Activated CD4-positive, CD25-positive, alpha-beta regulatory T cell treated with anti-CD3 and anti-CD28 coated beads, Interleukin-2, amount 50 U/mL, for 24 hours (primary cell): ENCODE measurements at places on chromosomes 12 and 14.

DNA sequence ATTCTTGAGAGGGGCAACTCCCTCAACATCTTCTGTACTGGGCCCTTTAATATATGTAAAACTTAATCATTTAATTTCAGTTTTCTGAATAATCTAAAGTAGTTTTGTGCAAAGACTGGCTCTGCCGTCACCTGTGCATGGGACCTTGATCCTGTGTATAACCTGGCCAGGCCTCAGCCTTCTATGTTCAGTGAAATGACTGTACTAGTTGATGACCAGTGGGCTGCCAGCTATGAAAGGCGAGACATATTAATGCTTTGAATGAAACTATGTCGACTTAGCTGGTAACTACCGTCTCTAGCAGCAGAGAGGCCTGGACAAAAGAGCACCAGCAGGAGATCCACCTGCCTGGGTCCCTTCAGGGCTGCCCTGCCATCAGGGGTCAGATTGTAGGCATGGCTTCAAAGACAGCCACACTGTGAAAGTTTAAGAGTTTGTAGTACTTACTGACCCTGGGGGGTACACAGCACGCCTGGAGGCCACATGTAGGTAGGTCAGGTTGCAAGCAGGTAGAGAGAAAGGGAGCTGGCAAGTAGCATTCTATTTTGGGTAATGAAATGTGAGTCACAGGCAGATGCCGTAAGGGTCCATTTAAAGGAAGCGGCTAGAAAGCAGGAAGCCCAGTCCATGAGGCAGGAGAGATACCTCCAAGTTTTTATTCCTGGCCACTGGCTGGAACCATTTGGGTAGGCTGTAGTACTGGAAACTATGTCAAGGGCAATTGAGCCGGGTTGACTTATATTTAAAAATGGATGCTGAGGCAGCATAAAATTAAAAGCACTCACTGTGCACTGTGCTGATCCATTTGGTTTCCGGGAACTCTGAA, 77.2 kb downstream of the BHLHE41 start:
- no peak for ATAC-seq

GRCh38 chr12:121167232-121167820, 34.6 kb downstream of the P2RX7 start:
- no peak for ATAC-seq

- peak; percentile 51 for ATAC-seq
Observed at GRCh38 chr14:24674204-24674970, 40.4 kb upstream of the GZMB start.

DNA sequence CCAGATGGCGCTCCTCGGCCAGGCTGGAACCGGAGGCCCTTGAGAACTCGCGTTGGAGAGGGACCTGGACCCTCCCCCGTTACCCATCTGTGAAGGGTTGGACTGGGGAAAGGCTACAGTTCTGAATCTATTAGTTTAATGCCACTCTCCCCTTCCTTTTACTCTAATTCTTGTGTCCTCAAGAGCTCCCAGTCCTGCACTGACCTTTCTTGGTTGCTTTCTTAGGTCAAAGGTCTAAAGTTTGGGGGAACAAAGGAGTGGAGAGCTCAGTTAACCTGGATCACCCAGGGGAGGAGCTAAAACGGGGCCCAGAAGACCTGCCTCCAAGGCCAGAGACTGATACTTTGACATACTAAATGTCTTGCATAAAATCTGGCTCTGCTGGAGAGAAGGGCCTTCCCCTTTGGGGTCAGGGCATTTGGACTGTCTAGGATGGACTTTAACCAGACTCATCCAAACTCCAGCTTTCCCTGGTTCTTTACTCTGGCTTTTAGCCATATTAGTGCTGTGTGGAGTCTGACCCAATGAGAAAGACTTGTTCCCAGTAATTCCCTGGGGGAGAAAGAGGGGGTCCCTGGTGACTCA, 923 bp upstream of the MLF2 start:
- ATAC-seq, result no peak

DNA sequence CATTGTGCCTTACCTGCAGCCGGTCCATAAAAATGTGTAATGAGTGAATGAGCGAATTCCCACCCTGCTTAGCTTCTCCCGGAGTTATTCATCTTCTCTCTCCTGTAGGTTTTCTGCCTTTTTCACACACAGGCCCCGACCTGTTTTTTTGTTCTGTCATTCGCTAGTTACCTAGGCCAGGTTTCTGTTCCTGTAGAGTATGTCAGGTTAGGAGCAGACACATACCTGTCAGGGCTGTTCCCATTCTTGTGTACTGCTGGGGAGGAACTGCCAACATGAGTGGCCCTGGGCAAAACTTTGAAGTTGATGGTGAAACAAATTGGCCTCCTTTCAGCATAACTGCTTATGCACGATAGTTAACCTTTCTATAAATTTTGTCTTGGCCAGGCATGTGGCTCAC, 140.1 kb downstream of the SYNE2 start:
- no peak for ATAC-seq

DNA sequence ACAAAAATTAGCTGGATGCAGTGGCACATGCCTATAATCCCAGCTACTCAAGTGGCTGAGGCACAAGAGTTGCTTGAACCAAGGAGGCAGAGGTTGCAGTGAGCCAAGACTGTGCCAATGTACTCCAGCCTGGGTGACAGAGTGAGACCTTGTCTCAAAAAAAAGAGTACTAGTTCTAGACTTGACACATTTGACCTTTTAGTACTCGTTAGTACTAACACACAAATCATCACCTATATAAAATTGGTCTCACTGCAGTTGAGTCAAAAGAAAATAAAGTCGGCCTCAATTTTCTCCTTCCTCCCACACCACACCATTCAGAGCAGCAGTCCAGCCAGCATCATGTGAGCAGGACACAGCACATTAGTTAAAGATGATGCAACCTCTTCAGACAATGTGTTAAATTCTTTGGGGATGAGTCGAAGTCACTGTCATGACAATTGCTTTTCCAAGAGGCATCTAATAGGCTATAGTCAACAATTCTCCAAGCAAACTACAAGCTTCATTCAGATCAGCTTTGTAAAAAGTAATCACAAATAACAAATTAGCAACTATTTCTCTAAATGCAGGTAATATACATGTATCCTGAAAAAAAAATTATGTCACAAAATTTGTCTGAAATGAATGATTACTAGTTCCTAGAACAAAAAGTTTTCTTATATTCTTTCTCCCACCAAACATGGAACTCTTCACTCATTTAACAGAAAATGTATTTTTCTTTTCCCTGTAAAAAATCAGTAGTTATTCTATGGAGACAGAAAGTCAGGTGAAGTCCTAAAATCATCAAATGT, 55.6 kb downstream of the CLIP1 start:
- ATAC-seq, result no peak
